Activated T-helper 2 cell treated with anti-CD3 and anti-CD28 coated beads, Interferon-gamma antibody, Interleukin-2, Interleukin-4, amounts not matched to agents 10 μg/mL and 5 μg/mL and 100 μg/mL, durations not matched to agents 14 hours and 24 hours and 36 hours (primary cell): ENCODE measurements at places on chromosomes 1 and 21. TPM values are rescaled to one million over a fixed set of nuclear protein-coding genes. Genes with fewer than 3 reads are reported as not detected.
A peak's percentile ranks its signal among the peaks of the same experiment; 100 is the strongest.

DNA sequence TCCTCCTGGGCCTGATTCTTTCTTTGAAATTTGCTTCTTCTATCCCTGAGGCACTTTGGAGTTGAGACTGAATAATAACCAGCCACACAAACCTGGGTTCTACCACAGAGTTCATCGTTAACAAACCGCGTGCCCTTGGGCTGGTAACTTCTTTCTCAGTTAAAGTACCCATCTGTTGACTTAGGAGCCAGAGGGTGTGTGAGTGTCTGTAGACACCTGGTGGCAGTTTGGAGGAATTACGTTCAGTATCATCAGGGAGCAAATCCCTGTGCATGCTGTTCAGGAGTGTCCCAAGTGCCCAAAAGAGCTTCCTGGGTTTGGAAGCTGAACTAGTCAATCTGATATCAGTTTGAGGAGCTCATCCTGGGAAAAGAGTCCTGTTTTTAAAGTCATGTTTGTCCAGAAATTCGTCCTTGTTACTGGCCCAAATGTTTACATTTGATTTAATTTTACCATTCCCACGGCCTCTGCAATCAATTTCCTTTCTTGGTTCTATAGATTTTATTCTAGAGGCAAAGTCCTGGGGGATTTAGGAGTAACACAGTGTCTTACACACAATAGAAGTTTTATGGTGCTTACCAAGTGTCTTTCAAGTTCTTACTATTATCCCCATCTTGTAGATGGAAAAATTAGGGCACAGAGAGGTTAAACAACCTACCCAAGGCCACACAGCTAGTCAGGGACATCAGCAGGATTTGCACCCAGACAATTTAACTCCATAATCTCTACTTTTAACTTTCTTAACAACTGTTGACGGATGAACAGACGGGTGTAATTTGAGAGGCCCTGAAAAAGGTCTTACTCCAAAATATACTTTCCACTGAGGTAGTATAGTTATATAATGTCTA lies 26.7 kb upstream of the RPTN start:
- DNase-seq, result peak; percentile 15

- no peak for DNase-seq
These were observed 67.6 kb upstream of the ST6GALNAC5 start for GRCh38 chr1:76799700-76800099.

DNA sequence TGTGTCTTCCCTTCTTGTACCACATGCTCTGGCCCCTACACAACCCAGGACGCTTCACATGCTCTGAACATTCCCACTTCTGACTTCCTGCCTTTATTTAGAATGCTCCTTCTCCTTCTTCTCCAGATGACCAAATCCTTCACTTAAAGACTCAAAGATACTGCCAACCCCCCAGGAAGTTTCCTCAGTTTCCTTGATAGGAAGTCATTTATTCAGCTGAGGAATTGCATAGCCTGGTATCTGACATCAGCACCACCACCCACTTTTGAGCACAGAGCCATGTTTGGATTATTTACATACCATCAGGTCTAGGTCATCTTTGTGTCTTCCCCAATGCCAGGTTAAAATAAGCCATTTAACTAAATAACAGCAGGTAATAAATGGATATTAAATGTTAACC lies 42.4 kb downstream of the GFI1 start:
- no peak for DNase-seq

- no peak for DNase-seq
These were observed 154.6 kb downstream of the ROR1 start for GRCh38 chr1:63928186-63929105.

DNA sequence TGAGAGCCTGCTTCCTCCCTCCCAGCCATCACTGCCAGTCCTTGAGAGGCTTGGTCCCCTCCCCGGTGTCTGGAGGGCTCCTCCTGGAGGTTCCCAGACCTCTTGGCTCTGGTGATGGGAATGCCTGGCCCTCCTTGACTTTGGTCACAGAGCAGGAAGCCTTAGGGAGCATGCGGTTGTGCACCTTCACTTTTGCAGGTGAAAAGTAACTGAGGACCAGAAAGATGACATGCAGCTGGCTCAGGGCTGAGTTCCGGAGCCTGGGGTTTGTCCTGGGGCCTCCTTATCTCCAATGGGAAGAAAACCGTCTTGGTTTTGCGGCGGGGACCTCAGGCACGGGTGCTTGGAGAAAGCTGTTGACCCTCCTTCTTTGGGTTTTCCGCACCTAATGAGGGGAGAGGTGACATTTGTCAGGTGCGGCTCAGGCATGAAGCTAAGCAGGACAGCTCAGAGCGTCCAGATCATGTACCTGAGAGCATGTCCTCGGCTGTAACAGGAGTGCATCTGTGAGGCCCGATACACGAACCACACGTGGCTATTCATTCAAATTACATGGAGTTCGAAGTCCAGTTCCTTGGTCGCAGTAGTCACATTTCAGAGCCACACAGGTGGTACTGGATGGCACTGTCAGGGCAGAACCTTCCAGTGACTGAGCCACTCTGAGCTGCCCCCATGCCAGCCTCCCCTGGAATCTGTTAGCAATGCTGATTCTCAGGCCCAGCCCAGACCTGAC lies 608 bp upstream of the MX2 start:
- no peak for DNase-seq

BCAN gene
- total RNA-seq, result not detected in 2 replicates

CASQ1 gene
- 0.30 and 0.37 TPM in 2 replicates for total RNA-seq

RASSF5 gene
- 180 and 182 TPM in 2 replicates for total RNA-seq

TAS1R2 gene
- not detected in 2 replicates for total RNA-seq
